ENCODE measurements at places on chromosomes 4 and X.

DNA sequence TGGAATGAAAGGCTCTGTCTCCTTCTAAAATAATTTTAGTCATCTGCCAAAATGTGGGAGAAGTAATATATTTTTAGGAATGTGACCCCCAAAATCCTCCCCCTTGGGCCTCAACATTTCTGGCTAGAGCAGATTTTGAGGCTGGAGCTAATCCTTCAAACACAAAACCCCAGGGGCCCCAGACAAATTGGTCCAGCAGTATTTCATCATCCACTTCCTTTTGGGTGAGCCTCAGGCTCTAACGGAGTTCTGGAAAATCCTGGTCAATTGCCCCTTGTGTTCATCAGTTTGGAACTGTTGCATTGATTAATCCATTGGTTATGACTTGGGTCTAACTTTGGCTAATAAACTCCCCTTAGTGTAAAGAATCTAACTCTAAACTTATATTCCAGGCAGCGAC, 67.4 kb upstream of the PCDH19 start:
- DNase-seq: no peak

DNA sequence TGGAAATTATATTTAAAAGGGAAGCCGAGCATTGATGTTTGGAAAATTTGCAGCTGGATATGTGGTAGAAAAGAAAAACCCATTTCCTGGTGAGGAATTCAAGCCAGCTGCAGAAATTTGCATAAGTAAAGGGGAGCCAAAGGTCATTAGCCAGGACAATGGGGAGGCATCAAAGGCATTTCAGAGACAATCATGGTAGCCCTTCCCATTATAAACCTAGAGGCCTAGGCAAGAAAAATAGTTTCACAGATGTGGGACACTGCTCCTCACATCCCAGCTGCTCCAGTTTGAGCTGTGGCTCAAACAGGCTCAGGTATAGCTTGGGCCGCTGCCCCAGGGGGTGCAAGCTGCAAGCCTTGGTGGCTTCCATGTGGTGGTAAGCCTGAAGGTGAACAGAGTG, 35.8 kb downstream of the NAP1L3 start:
- DNase-seq: no peak

- no peak for DNase-seq
These were observed 28.7 kb downstream of the IL13RA1 start for GRCh38 chrX:118756101-118756500.

DNA sequence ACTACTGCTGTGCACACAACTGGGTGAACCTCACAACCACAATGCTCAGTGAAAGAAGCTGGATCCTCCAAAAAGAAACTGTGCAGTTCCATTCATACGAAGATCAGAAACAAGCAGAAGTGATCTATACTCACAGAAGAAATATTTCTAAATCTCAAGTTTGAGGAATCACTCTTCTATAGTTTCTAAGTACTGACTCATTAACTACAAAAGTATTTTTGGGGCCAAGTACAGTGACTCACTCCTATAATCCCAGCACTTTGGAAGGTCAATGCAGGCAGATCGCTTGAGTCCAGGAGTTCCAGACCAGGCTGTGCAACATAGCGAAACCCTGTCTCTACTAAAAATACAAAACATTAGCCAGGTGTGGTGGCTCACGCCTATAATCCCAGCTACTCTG, 51.3 kb upstream of the RELL1 start:
- DNase-seq: no peak
